ENCODE measurements at places on chromosomes 5 and 9.

DNA sequence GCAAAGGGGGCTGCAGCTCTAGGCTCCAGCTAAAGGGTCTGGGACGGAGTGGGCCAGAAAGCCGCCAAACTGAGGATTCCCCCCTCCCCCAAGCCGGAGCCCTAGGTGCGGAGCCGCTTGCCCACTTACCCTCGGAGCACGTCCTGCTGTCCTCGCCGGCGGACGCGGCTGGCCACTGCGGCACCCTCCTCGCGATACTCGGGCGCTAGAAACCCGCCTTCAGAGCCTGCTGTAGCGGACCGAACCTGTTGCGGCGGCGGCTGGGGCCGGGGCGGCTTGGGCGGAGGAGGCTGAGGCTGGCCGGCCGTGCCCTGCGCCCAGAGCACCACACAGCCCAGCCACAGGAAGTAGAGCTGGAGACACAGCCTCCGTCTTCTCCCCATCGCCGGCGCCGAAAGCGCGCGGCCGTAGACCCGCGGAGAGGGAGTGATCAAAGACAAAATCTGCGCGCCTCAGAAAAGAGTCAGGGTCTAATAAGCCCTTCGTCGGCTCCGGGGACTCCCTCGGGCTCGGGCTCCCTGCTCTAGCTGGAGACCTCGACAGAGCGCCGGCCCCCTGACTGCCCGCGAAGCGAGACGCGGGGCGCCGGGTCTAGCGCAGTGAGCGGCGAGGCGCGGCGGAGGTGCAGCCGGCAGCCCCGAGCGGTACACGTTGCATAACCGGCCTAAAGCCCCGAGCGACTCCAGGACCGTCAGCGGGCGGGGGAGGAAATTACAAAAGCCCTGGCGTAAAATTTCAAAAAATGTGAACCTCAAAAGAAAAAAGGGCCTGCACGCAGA, 635 bp downstream of the FBN2 start:
- DNase-seq: peak; percentile 38

GRCh38 chr9:2255128-2255527, 240.0 kb downstream of the SMARCA2 start:
- no peak for DNase-seq

- no peak for DNase-seq
These were observed 293.3 kb downstream of the MAN2A1 start for GRCh38 chr5:109982966-109983534.

DNA sequence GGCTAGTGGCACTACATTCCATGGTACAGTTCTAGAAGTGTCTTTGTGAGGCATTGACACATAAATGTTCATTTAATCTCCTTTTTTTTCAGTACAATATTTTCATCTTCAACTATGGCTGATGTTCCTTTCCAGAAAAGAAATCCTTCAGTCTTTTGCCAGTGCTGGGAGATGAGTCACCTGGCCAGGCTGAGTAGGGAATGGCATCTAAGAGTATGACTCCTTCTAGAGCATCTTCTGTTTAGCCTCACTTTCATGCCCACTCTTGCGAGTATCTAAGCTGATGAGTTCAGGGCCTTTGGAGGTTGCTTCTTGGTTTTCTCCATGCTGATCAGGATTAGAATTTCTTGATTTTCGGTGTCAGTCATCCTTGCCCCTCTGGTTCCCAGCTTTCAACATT, 124.4 kb downstream of the SLC28A3 start:
- no peak for DNase-seq

DNA sequence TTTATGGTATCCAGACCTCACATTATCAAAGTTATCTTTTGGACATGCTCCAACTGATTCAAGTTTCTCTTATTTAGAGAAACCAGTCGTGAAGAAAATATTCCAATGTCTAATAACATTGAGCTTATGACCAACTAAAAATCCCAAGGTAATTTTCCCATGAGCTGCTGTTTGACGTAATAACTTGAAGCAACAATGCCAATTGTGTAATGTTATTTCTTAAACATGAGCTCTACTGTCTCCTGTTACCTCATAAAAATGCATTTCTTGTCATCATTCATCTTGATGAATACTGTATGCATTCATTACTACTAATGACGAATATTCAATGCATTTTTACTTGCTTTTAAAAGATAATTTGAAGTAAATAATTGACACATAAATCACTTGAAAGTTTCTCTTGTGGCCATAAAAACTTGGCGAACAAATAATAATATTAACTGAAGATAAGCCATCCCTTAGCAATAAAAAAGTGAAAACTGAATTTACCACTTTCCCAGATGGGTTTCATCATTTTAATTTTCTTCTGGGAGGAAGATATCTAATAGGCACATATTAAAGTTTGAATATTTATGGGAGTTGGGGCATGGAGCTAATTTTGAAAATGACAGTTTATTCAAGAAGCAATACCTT, 424 bp upstream of the MARCOL start:
- no peak for DNase-seq

- DNase-seq: no peak
These were observed 837 bp upstream of the AHRR start for GRCh38 chr5:320524-321229.

GRCh38 chr9:117555964-117556629, 141.2 kb upstream of the ASTN2 start:
- DNase-seq: peak; percentile 37

GRCh38 chr5:111310711-111311620, 86.8 kb downstream of the CAMK4 start:
- DNase-seq: no peak

GRCh38 chr5:106140101-106140500, 1530.6 kb downstream of the EFNA5 start:
- no peak for DNase-seq

GRCh38 chr5:6273749-6274148, 104.6 kb downstream of the MED10 start:
- no peak for DNase-seq

DNA sequence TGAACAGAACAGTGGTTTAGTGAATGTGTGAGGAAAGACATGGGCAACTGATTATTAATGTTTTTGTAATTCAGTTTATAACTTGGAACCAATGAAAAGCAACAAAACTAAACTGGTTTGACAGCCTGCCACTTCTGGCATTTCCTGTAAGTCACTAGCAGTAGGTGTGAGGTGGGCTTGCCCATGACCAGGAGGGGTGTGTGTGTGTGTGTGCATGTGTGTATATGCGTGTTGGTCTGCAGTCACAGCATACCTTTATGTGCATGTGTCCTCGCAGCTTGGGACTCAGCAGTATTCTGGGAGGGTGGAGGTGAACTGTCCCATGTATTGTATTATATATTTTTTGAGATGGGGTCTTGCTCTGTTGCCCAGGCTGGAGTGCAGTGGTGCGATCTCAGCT, 32.3 kb downstream of the OTULIN start:
- no peak for DNase-seq

GRCh38 chr5:62791059-62791458, 212.4 kb downstream of the LRRC70 start:
- DNase-seq: peak; percentile 26

DNA sequence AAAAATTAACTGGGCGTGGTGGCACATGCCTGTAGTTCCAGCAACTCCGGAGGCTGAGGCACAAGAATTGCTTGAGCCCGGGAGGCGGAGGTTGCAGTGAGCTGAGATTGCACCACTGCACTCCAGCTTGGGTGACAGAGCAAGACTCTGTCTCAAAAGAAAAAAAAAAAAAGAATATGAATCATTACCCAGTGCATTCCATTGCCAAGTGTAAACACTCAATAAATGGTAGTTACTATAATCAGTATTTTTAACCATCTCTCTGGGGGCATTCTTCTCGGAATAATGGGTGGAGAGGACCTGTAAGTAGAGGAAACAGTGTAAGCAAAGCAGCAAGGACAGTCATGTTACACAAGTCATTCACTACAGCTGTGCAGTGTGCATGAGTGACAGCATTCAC, 13.8 kb upstream of the RANBP17 start:
- DNase-seq: no peak

Data from SK-N-DZ (cell line).